ENCODE measurements at places on chromosomes 12 and 14.
A peak's percentile ranks its signal among the peaks of the same experiment; 100 is the strongest.

GRCh38 chr12:120067901-120068300 is 48.7 kb downstream of the RAB35 start:
- DNase-seq, result no peak

GRCh38 chr12:1502831-1503230 is 91.5 kb downstream of the FBXL14 start:
- DNase-seq, result no peak

DNA sequence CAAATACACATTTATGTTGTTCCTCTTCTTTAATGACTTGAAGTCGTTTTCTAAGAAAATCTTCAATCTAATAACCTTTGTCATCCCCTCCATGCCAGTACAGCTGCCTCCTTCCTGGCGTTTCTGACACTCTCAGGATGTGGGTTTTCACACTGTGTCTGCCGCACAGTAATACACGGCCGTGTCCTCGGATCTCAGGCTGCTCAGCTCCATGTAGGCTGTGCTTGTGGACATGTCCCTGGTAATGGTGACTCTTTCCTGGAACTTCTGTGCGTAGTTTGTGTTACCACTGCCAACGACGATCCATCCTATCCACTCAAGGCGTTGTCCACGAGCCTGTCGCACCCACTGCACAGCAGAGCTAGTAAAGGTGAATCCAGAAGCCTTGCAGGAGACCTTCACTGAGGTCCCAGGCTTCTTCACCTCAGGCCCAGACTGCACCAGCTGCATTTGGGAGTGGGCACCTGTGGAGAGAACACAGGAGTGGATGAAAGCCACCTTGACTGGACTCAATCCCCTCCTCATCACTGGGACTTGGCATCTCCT is 1095.9 kb downstream of the TMEM121 start:
- DNase-seq, result no peak

DNA sequence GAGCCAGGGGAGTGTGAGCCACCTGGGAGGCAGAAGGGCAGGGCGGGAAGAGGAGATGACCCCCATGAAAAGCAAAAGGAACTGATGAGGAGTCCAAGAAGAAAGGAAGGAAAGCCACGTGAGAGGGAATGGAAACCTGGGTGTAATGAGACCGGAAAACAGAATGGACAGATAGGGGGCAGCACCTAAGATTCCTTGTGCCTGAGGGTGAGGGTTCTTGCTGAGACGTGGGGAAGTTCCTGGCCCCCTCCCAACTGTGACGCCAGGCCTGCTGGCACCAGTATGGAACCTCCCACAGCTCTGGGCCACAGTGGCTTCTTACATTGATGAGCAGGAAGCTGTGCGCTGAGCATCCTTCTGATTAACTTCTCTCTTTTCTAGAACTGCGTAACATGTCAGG is 30.8 kb downstream of the TTC7B start:
- peak; percentile 12 for DNase-seq
